ENCODE measurements at places on chromosomes 2 and 18. TPM values are rescaled to one million over a fixed set of nuclear protein-coding genes. Genes with fewer than 3 reads are reported as not detected.

The HYCC2 gene
- 13.4 TPM for total RNA-seq

The GALNT5 gene
- total RNA-seq = 30.0 TPM

The KCNIP3 gene
- total RNA-seq = 3.1 TPM

GRCh38 chr18:80188643-80189530 is 58.4 kb downstream of the PARD6G start:
- no peak overlapping the region for H3K27ac ChIP-seq
- DNase-seq = no peak
- peaks cover 5% of the 10 kb centered on the region for H3K4me1 ChIP-seq

GRCh38 chr2:156622491-156622890 is 186.3 kb downstream of the GPD2 start:
- no peak for DNase-seq
- H3K4me3 ChIP-seq = no peak overlapping the region
- no peak overlapping the region for H3K27ac ChIP-seq
- H3K4me1 ChIP-seq = no peaks in the 10 kb centered on the region
- no peaks in the 10 kb centered on the region for H3K36me3 ChIP-seq
- H3K27me3 ChIP-seq = no peaks in the 10 kb centered on the region

GRCh38 chr2:3626118-3626811 is 31.4 kb downstream of the COLEC11 start:
- no peaks in the 10 kb centered on the region for H3K4me1 ChIP-seq
- no peak overlapping the region for H3K27ac ChIP-seq
- H3K4me3 ChIP-seq = no peak overlapping the region
- DNase-seq = peak; percentile 40
- no peaks in the 10 kb centered on the region for H3K27me3 ChIP-seq
- H3K36me3 ChIP-seq = peaks cover 2% of the 10 kb centered on the region

DNA sequence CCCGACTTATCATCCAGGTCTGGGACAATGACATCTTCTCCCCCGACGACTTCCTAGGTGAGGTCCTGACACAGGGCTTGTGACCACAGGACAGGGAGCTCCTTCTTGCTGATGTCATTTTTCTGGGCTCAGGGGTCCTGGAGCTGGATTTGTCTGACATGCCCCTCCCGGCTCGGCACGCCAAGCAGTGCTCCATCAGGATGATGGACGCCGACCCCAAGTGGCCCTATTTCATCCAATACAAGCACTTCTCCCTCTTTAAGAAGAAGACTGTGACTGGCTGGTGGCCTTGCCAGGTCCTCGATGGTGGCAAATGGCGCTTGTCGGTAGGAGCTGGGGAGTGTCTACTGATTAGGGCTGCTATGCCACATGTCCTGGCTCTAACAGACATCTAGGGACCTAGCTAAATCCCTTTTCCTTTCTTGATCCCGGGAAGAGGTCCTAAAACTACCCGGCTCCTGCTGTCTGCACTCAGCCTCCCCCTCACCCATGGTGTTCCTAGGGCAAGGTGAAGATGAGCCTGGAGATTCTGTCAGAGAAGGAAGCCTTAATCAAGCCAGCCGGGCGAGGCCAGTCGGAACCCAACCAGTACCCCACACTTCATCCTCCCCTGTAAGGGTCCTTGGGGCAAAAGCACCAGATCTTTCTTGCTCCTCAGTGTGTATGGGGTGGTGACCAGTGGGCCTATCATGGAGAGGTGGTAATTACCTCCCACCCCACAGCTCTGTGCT is 36.7 kb downstream of the LMAN2L start:
- peaks cover 37% of the 10 kb centered on the region for H3K36me3 ChIP-seq
- no peaks in the 10 kb centered on the region for H3K4me1 ChIP-seq
- no peak for DNase-seq
- no peaks in the 10 kb centered on the region for H3K27me3 ChIP-seq
- no peak overlapping the region for H3K4me3 ChIP-seq
